ENCODE measurements at places on chromosomes 12 and 14.

DNA sequence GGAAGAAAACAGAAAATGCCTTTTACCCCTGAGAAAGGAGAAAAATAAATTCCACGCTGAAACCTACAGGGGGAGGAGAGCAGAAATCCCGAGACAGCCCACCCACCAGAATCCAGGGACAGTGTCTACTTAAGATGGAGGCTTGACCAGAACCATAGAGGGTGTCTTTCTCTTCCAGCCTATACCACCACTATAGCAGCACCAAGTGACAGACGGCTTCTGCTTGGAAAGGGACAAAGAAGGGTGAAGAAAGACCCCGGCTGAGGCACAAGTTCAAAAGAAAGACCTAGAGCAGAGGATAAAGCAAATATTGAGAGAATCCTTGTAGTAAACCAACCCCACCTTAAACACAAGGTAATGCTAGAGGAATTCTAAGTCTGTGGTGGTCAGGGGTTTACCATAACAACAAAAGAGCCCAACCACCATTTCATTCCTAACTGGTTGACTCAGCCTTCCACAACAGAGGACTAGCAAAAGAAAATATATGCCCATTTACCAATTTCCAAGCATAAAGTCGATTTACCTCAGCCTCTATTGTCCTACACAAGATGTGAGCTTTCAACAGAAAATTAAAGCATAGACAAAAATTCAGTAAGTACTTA, 105.3 kb upstream of the FOXG1 start:
- DNase-seq, result no peak

DNA sequence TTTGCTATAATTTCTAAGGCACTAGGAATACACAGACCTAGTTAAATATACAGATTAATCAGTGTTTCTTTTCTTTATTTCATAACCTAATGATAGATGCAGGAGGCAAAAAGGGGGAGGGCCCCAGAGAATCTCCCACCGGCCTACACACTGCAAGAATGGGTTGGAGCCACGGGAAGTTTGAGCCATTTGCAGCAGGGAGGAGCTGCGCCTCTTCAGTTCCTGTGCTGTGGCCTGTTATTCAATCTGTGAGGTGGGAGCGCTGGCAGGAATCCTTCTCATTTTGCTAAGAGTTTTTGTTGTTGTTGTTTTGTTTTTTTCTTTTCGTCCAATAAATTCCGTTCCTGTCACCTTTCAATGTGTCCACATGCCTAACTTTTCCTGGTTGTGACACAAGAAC, 251.3 kb upstream of the RPL10L start:
- DNase-seq, result no peak

GRCh38 chr14:103112400-103113243, 10.6 kb upstream of the TNFAIP2 start:
- DNase-seq, result no peak

DNA sequence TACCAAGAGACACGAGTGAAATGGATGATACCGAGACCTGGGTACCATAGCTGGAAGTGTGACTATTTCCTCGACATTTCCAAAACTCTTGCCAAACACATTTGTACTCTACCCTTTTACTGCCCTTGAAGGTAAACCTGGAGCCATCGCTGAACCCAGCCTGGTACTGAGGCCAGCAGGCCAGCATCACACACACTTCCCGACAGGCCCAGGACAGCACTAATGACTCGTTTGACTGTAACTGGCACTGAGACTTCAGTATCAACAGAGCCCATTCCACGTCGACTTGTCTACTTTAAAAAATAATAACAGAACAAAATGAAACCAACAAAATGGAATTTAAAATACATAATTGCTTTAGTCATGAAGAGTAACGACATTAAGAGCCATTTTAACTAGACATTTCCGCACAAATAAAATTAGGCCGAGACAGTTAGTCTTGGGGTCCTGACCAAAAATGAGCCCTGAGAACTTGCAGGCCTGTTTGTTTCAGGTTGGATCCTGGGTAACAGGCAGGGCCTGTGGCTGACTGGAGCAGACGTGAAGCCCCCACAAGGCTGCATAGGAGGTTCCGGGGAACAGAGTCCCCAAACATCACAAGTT, 94.3 kb downstream of the RIMBP2 start:
- DNase-seq, result no peak

GRCh38 chr12:93060666-93061472, 131.8 kb upstream of the EEA1 start:
- no peak for DNase-seq

- peak; percentile 51 for DNase-seq
Measured at GRCh38 chr12:53476769-53477209, 22.5 kb downstream of the MAP3K12 start.

DNA sequence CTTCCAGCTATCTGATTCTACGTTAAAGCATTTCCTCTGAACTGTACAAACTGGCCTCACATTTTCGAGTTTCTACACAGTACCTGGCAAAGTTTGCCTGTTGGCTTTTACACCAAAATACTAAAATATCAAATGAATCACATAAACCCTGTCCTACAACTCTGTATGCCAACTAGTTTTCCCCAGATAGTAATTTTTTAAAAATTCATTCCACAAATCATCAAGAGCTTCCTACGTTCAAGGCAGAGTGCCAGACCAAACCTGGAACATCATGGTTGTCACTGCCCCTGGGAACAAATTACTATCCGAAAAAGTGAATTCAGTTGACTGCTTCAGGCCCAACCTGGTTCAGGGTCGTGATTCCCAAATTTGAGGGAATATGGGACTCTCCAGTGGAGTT, 2.1 kb downstream of the TMEM30B start:
- no peak for DNase-seq

DNA sequence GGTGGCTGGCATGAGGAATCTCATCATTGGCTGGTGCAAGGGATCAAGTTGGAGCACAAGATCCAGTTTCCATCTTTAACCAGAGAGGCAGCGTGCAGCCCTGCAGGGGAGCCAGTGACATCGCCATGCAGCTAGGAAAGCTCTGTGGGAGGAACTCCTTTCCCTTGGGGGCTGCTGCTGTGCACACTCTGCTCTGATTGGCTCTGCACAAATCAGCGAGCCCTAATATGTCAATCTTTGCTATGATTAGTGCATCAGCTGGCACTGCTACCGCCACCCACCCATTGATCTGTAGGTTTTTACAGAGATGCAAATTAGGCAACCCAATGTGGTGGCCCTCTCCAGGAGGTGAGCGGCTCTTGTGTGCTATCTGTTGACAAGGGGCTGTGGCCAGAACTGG, 262.6 kb downstream of the PCNX1 start:
- no peak for DNase-seq

DNA sequence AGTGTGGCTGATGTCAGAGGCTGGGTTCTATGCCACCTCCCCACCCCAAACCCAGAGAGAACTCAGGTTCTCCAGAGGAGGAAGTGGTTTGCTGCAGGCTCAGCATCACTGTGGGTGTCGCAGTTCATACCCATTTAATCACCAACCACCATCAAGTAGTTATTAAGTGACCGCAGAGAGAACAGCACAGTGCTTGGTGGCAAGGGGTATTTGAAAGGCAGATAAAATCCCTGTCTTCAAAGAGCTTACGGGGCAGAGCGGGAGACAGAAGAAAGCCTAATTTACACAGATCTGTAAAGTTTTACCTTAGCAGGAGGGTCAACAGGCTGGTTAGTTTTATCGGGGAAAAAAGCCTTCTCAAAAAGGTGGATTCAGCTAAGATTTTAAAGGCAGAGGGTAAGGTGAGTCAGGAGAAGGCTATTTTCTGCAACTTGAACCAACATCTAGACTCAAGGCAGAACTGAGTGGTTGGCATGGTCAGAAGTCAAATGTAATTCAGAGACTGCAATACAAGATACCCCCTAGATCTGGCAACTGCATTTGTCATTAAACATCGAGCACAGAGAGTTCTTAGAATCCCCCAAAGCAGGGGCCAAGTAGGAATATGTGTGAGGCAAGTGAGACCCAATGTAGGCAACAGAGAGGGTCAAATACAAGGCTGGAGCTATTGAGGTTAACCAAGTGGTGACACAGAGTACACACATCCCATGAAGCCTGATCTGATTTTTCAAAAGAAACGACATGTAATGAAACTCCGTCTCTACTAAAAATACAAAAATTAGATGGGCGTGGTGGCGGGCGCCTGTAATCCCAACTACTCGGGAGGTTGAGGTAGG, 13.2 kb downstream of the PXN start:
- DNase-seq, result peak; percentile 62

DNA sequence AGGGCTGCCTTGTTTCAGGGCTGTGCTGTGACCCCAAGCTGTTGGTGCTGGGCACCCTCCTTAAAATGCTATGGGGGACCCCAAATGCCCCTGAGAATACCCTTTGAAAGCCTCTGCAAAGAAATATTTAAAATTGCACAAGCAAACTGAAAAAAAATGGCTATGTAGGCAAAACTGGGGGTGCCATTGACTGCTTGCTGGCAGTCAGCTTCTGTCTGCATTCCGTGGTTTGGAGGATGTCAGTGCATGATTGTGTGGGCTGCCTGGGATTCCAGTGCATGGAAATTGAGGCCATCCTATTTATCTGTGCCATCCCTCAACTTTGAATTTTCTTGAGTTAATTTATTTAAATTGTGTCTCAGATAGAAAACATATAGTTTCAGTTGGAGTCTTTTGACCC, 113.7 kb upstream of the RTL1 start:
- no peak for DNase-seq

DNA sequence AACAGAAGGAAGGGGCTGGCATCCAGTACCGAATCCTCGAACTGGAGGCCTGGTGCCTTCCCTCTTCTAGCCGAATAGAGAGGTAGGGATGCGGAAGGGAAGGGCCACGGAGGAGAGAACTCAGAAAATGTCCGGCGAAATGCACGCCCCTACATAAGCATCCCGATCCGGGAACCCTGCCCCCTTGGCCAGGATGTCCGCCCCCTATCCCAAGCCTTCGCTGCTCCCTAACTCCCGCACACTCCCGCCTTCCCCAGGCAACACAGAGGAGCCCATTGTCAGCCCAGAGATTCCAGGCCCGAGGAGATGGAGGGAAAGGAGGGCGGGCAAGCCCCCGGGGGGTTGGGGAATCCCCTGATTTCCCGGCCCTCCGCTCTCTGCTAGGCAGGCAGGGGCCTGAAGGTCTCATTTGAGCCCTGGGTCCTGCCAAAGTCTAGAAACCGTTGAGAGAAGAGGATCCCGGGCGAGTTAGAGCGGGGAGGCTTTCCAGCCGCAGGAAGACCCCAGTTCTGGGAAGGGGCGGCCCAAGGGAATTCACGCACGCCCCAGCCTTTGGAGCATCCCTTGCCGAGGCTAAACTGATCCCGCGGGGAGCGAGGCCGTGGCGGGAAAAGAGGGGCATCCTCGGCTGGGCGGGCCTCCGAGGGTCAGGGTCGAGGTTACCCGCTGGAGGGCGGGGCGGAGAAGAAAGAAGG, 569 bp upstream of the ARHGEF40 start:
- no peak for DNase-seq

- DNase-seq, result no peak
Measured at GRCh38 chr14:55361190-55361589, 50.4 kb downstream of the ATG14 start.

DNA sequence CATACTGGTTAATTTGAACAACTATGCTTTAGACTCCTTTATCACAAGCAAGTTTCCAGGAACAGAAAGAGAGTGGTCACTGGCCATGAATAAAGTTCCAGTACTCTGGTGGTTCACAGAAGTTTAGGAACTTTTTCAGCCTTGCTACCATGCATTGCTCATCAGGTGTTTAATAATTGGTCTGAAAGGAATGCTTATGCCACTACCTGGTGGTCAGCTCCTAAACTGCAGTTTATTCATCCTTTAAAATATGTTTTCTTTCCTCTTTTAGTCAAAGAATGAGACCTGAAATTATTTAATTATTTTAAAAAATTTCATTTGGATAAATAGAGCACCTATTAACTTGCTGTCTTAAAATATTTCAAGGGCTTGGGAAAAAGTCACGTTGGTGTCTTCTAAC, 260.1 kb upstream of the OR4E1 start:
- DNase-seq, result no peak

DNA sequence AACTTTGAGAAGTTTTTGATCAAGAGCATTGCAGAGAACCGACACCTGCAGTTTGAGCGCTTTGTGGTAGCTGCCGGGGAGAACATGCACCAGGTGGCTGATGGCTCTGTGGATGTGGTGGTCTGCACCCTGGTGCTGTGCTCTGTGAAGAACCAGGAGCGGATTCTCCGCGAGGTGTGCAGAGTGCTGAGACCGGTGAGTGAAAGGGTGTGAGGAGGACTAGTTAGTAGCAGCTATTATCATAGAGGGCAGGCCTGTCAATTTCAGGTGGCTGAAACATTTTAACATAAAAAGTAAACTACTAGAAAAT, 27.0 kb upstream of the HIGD1C start:
- peak; percentile 43 for DNase-seq

DNA sequence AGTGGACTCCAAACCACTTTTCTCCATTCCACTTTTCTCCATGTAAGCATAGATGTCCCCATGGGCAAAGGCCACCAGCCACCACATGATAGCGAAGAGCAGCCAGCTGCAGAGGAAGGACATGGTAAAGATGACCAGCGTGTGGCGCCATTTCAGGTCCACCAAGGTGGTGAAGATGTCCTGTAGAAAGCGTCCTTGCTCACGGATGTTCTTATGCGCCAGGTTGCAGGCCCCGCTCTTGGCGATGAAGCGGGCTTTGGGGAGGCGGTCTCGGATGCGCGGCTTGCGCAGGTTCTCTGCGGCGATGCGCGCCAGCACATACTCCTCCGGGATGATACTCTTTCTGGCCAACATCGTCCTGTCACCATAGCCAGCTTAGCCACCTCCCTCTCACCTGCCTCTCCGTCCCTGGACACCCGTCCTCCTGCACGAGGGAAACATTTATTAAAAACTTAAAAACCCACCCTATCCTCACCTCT, 1.2 kb downstream of the KCNJ8 start:
- DNase-seq, result no peak

DNA sequence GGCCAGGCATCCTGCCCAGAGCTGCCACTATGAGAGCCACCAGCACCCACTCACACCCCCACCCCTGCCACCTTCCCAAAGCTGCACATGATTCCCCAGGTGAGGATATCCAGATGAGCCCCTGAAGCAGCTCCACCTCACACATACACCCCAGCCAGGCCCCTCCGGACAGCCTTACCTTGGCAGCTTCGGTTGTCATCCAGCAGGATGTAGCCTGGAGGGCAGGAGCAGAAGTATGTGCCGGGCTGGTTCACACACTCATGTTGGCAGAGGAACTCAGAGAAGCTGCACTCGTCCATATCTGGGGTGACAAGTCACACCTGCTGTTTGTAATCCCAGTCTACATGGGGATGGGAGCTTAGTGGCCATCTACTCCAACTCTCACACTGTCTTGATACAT, 15.4 kb upstream of the TC2N start:
- DNase-seq, result no peak

GRCh38 chr14:68225321-68225720, 405.7 kb downstream of the RAD51B start:
- DNase-seq, result no peak

- DNase-seq, result no peak
Measured at GRCh38 chr12:84719997-84720396, 192.6 kb downstream of the SLC6A15 start.

Data from hematopoietic multipotent progenitor cell (in vitro differentiated cells).